ENCODE measurements at places on chromosomes 7 and 10.

DNA sequence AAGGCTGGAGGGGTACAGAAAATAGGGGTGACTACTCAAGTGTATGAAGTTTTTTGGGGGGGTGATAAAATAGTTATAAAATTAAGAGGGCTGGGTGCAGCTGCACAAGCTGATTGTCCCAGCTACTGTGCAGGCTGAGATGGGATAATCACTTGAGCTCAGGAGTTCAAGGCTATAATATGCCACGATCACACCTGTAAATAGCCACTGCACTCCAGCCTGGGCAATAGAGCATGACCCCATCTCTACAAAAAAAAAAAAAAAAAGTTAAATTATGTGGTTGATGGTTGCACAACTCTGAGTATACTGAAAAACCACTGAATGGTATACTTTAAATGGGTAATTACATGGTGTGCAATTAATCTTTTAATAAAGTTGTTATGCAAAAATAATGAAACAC lies 172.9 kb downstream of the SRPK2 start:
- DNase-seq, result no peak

GRCh38 chr7:16657656-16658279 lies 11.8 kb downstream of the BZW2 start:
- no peak for DNase-seq

DNA sequence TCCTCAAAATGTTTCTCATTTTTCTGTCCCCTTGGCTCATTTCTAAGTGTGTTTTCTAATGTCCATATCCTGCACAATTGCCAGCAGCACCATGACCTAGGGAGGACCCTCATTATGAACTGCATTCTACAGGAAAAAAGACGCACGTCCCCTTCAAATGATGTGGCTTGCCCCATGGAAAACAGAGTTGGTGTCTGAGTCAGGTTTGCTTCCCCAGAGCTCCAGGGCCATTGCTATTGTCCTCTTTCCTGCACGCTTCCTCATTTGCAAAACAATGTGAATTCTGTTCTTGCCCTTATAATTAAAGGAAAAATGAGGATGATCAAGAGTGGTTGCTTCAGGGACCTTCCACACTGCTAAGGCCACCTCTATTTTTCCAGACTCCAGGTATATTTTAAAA lies 14.7 kb upstream of the ASB4 start:
- DNase-seq, result no peak

DNA sequence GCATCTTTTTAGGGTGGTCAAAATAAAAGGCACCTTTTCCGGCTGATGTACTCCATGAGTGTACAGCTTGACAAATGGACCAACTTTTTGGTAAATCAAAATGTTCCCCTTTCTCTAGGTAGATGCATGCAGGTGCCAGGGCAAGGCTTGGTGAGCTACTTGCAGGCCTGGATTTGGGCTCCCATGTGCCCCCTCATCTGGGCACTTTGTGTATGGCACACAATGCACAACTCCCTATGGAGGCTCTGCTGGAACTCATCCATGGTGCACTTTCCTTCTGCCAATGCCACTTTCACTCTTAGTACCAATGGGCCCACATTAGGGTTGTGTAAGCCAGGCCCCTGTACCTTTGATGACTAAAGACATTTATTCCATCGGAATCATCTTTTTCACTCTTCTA lies 300.8 kb downstream of the SDHAF3 start:
- no peak for DNase-seq

GRCh38 chr10:1712314-1712713 lies 25.0 kb downstream of the ADARB2 start:
- DNase-seq, result no peak

GRCh38 chr10:99975942-99976809 lies 33.6 kb downstream of the DNMBP start:
- no peak for DNase-seq

- DNase-seq, result no peak
Observed at GRCh38 chr10:27607591-27607990, 103.5 kb downstream of the RAB18 start.

DNA sequence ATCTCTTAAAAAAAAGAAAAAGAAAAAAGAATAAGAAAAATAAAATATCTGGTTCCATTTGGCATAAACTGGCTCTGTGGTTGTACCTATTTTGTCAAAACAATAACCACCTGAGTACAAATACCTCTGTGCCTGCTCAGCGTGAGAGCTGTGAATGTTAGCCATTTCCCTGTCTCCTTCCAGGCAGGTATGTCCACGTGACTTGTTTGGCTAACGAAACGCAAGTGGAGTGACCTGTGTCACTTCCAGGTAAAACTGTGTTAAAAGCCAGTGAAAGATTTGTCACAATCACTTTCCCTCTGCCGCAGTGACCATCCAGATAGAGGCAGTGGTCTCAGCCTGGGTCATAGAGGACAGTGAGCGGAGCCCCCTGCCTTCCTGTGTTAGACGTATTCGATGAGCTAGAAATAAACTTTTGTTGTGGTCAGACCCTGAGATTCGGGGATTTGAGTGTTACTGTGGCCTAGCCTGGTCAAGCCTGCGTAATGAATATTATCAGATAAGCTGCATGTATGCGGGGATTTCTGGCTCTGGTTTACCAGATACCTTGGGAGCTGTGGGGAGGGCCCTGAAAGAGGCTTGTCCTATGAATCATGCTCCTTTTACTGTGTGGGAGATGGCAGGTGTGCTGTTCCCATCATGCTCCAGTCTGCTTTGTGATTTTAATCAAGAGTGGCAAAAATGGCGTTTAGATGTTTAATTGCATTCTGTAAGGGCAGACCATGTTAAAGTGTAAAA lies 3.8 kb downstream of the PTER start:
- DNase-seq, result no peak

- DNase-seq, result no peak
Observed at GRCh38 chr7:1965579-1966294, 267.0 kb downstream of the MAD1L1 start.

- DNase-seq, result no peak
Observed at GRCh38 chr7:7416031-7416858, 119.4 kb downstream of the COL28A1 start.

DNA sequence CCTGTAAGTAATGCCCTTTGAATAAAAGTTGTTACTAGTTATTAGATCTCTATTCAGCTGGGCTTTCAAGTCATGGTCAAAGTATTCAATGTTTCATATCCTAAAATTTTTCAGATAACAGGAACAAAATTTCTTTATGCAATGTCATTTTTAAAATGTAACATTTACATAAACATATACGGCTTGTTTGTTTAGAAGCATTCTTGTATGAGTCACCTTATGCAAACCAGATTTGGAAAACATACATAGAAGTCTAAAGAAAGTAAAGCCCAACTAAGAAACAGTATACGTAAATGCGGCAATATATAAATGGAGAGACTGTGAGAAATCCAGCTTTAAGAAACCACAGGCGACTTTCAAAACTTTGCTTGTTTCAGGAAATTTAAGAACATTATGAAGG lies 10.5 kb downstream of the TMEM168 start:
- DNase-seq, result no peak

DNA sequence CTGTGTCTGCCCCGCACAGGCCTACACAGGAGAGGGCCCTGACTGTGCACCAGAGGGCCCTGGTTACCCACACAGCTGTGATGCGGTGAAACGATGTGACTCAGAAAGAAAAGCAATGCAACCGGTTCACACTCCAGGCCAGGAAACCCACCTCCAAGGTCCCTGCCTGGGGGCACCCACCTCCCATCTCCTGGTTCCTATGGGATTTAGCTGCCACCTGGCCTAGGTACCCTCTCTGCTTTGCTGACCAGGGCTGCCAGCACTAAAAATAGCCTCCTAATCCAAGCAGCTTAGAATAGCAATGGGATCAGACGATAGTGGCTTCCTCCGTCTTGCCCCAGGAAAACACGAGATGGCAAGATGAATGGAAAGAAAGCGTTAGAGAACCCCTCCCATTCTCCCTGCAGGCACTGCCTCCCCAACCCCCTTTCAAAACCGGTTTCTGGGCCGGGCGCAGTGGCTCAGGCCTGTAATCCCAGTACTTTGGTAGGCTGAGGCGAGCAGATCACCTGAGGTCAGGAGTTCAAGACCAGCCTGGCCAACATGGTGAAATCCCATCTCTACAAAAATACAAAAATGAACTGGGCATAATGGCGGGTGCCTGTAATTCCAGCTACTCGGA lies 12.4 kb downstream of the RBP3 start:
- no peak for DNase-seq

DNA sequence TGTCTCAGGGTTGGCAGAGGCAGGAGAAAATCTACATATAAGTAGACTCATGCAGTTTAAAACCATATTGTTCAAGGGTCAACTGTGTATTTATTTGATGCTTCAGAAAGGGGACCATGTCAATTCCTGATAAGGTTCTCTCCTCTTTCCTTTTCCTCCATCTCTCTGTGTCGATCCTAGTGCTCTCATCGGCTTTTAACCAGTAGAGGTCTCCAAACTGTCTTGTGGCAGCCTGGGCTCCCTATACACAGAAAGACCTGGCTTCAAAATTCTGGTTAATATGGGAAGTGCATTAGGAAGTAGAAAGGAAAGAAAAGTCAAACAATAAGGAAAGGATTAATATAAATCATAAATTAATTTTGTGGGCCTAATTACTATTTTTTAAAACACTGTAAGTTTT lies 304.4 kb upstream of the C7orf33 start:
- DNase-seq, result no peak

All from stimulated activated naive B cell treated with anti-CD40 and anti-IgM and Interleukin-4, amounts not matched to agents 10 μg/mL and 1 μg/mL and 100 μg/mL, for 72 hours (primary cell).